ENCODE measurements at places on chromosomes 6 and 20. TPM values are rescaled to one million over a fixed set of nuclear protein-coding genes. Genes with fewer than 3 reads are reported as not detected.

Gene BANF2
- total RNA-seq, result not detected

Gene RBM24
- 6.0 TPM for total RNA-seq

Gene CTCFL
- total RNA-seq, result not detected

Gene KCNK17
- not detected for total RNA-seq

Gene ANKEF1
- total RNA-seq, result 1.8 TPM

Gene FAM217A
- not detected for total RNA-seq

Gene GRM1
- not detected for total RNA-seq

Gene GPR6
- total RNA-seq, result not detected

Gene VSTM2L
- not detected for total RNA-seq

Gene SLC17A3
- not detected for total RNA-seq

Gene SCUBE3
- 0.62 TPM for total RNA-seq

Gene FAM229B
- total RNA-seq, result 10.6 TPM

Gene CLIC1
- total RNA-seq, result 535 TPM

Gene CLDN20
- total RNA-seq, result not detected

Gene AK9
- total RNA-seq, result 3.2 TPM

Gene PPP1R3G
- total RNA-seq, result 0.09 TPM

Gene CDSN
- total RNA-seq, result not detected

Gene F13A1
- total RNA-seq, result not detected

Gene SLC22A16
- total RNA-seq, result not detected

Gene LY86
- total RNA-seq, result not detected

Gene PPDPF
- 233 TPM for total RNA-seq

Gene HCK
- total RNA-seq, result not detected

Gene LRFN2
- total RNA-seq, result not detected

Gene CYP39A1
- total RNA-seq, result not detected

Gene CCDC167
- total RNA-seq, result 52.7 TPM

Gene POM121L2
- not detected for total RNA-seq

Gene RGS19
- 27.8 TPM for total RNA-seq

Gene SIRPB2
- 9.5 TPM for total RNA-seq

Gene ARMC2
- total RNA-seq, result 3.9 TPM

Gene PAK5
- total RNA-seq, result not detected

Gene TGM3
- not detected for total RNA-seq

Gene TFAP2C
- total RNA-seq, result not detected

Gene LAMP5
- not detected for total RNA-seq

Gene MEP1A
- not detected for total RNA-seq

Gene GRIK2
- not detected for total RNA-seq

Gene THBD
- 28.0 TPM for total RNA-seq

Gene RBBP8NL
- not detected for total RNA-seq

Gene HEY2
- not detected for total RNA-seq

Gene MPC1
- 22.9 TPM for total RNA-seq

Gene EPB41L1
- total RNA-seq, result 11.1 TPM

Gene NEURL2
- 6.5 TPM for total RNA-seq

Gene SAPCD1
- total RNA-seq, result 9.4 TPM

Gene TRIM10
- not detected for total RNA-seq

Gene FAM83B
- not detected for total RNA-seq

Gene DYNLT2
- 1.5 TPM for total RNA-seq

Gene SAMD10
- total RNA-seq, result 5.7 TPM

Gene EMILIN3
- not detected for total RNA-seq

Gene LY6G6D
- not detected for total RNA-seq

Gene NHLRC1
- 2.3 TPM for total RNA-seq

Gene CTAGE9
- not detected for total RNA-seq

Gene EDN3
- total RNA-seq, result not detected

Gene FAXC
- total RNA-seq, result 3.6 TPM

Gene PRR18
- not detected for total RNA-seq

Gene MAS1
- total RNA-seq, result not detected

Gene PHACTR3
- not detected for total RNA-seq

Gene RTEL1
- total RNA-seq, result 38.6 TPM

Gene TP53TG5
- not detected for total RNA-seq

Measured in endothelial cell of umbilical vein (primary cell).